Nucleus accumbens (tissue), 56 donors: ENCODE measurements at places on chromosomes 12 and 14.

- no peak for DNase-seq
Measured at GRCh38 chr12:74983917-74984316, 225.7 kb downstream of the KCNC2 start.

DNA sequence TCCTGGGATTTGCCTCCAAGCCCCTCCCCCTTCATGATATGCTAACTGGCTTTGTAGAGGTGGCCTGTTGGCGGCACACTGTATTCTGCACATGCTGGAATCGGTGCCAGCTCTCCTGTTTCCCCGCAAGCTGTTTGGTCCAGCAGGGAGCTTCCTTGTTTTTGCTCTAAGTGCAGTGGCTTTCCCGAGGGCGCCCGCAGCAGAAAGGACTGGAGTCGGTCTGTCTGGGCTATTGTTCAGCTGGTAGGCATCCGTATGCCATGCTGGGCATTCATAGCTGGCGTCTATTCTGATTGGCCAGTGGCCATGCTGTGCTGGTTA lies 88.9 kb upstream of the MED13L start:
- DNase-seq: no peak

GRCh38 chr12:75863533-75863932 lies 168.0 kb downstream of the PHLDA1 start:
- DNase-seq: no peak

DNA sequence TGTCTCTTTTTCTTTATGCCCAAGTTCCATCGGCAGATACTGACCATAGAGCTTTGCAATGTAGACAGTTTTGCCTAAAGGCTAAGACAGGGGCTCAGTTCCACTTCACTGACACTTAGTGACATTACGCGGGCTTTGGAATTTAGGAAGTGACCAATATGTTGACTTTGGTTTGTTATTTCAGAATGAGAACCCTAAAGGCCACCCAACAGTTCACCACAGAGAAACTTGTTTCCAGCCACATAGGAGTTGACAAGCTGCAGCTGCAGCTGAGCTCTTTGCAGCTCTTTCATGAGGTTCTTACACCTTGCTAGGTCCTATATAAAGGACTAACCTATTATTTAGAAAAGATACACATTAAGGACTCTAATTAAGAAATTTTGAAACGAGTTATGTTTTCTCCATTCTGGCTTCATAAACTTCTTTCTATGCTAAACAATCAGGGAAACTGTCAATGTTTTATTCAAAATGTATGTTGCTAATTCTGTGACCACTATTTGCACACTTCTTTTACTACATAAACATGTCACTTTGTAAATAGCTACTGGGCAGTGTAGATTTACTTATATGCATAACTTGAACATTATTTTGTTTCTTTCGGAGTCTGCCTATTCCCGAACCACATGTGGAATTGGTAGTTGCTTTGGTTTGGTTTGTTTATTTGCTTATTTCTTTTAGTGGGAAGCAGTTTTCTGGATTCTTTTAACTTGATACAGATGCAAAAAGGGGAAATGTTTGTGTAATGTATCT lies 18.5 kb upstream of the KLRD1 start:
- DNase-seq: no peak

DNA sequence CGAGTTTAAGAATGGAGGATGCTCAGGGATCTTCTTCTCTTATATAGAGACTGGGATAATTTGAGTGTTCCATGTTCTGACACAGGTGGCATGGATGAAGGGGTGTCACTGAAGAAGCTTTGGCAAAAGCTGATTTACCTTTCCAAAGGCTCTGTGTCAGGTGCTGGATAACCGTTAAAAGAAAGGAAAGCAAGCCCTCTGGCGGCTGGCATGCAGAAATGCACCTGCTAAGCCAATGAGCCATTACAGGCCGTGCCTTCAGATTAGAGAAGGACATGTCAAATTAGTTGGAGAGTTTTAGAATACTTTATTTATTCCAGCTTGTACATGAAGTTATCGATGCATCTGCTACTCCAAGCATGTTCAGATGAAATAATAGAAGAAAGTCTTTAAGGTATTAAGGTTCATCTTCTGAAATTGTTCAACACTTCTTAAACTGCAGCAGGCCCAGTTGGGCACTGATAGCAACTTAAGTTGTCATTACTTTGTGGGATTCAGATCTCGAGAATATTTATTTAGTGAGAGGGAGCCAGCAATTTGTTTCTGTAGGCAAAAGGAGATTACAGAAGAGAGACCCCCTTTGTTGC lies 678.2 kb downstream of the NRXN3 start:
- peak; percentile 30 for DNase-seq

DNA sequence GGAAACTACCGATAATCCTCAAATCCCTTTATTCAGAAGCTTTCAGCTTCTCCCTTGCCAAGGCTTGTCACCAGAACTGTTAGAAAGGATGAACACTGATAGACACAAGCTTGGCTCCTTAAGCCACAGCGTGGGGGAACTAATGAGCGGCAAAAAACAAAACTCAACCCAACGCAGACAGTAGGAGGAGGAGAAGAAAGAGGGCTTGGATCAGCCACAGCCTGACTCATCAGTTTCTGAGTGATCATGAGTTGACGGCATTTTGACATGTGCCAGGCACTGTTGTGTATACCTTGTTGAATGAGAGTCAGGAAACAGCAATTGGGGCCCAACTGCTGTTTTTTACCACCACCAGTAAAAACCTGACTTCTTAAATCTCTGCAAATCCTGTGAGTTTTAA lies 23.7 kb downstream of the PLXNC1 start:
- no peak for DNase-seq

DNA sequence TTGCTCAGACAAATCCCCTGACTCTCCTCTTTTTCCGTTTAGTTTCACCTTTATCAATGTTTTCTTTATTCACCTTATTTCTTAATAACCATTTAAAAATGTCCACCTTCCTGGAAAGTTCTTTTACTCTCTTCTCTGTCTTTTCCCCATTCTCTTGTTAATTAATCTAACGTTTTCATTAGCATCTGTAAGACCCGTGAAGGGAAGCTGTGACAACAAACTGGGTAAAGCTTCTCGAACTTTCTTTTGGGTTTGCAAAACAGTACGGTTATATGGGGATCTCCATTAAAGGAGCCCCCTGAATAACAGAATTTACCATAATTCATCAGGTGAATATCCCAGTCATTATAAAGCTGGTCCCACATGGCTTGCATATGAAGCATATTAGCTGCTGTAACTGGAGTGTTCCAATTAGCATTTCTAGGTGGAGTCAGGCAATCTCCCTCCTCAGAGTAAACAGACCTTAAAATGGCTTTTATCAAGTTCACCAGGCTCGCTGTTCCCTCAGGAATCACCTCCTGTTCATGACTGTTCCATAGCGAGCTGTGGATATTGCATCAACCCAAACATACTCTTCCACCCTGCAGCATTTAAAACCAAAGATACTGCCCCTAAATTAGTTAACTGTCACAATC lies 42.4 kb downstream of the TMEM30B start:
- no peak for DNase-seq

DNA sequence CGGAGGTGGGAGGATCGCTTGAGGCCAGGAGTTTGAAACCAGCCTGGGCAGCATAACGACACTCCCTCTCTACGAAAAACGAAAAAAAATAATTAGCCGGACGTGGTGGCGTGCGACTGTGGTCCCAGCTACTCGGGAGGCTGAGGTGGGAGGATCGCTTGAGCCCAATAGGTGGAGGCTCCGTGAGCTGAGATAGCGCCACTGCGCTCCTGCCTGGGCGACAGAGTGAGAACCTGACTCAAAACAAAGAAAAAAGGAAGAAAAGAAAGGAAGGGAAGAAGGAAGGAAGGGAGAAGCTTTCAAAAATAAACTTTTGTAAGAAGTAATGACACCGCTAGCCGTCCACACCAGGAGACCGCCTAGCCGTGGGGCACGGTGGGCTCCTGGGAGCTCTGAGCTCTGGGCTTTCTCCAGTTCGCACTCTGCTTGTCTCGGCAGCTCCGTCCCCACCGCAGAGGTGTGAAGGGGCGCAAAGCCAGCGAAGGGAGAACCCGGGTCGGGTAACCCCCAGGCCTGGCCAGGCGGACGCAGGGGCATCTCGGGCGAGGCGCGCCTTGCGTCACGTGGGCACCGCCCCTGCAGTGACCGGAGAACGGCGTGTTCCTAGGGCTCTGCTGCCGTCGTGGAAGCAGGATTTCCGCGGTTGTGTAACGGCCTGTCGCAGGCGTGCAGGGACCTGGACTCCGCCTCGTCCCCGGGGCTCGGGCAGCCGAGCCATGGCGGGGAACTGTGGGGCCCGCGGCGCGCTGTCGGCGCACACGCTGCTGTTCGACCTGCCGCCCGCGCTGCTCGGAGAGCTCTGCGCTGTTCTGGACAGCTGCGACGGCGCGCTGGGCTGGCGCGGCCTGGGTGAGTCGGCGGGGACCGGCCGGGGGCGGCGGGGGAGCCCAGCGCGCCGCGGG lies at the start of gene IRAK3:
IRAK3 (plus strand) TSS at position 631 of the 902 bp plus-strand sequence; CDS start at position 717, 86 bp downstream.
- no peak for DNase-seq

GRCh38 chr14:23464700-23465099 lies 4.8 kb upstream of the NGDN start:
- DNase-seq: no peak

DNA sequence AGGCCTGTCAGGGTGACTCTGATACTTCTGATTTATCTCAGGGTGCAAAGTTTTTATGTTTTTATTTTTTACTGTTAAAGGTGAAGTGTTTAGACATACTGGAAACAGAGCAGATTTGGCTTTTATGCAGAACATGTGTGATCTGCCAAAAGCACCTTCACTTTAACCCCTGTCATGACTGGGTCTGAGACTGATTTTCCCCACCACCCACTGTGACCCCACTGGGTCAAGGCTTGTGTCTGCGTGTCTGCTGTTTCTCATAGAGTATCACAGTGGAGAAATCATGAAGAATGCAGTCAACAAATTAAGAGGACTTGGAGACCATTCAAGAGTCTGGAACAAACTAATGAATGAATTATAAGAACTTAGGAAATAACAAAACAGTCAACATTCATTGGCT lies 131.2 kb downstream of the SPTSSA start:
- DNase-seq: no peak
